SK-N-SH (cell line): ENCODE measurements at places on chromosomes 4 and X. TPM values are rescaled to one million over a fixed set of nuclear protein-coding genes. Genes with fewer than 3 reads are reported as not detected.
A peak's percentile ranks its signal among the peaks of the same experiment; 100 is the strongest.

DNA sequence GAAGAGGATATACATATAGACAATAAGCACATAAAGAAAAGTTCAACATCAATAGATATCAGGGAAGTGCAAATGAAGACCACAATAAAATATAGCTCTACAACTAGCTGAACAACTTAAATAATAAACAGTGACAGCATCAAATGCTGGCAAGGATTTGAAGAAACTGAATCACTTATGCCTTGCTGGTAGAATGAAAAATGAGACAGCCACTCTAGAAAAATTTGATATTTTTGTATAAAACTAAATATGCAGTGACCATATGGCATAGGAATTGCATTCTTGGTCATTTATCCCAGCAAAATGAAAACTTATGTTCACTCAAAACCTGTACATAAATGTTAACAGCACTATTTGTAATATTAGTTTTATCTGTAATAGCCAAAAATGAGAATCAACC, 1102.0 kb downstream of the C4orf33 start:
- DNase-seq: no peak

- DNase-seq: no peak
Observed at GRCh38 chr4:15906020-15906443, 32.5 kb downstream of the FGFBP1 start.

- no peak for DNase-seq
Observed at GRCh38 chr4:13782231-13782630, 154.7 kb upstream of the BOD1L1 start.

GRCh38 chrX:78104447-78105176, 564 bp downstream of the PGK1 start:
- DNase-seq: peak; percentile 19

Gene NAAA
- polyA plus RNA-seq: 3.4 and 3.5 TPM in 2 replicates

- DNase-seq: peak; percentile 45
Observed at GRCh38 chr4:189202182-189202868, 738.3 kb upstream of the FRG1 start.

Gene AMMECR1
- polyA plus RNA-seq: 1.3 and 1.8 TPM in 2 replicates

Gene CFAP47
- 0.02 TPM in 2 replicates for polyA plus RNA-seq

DNA sequence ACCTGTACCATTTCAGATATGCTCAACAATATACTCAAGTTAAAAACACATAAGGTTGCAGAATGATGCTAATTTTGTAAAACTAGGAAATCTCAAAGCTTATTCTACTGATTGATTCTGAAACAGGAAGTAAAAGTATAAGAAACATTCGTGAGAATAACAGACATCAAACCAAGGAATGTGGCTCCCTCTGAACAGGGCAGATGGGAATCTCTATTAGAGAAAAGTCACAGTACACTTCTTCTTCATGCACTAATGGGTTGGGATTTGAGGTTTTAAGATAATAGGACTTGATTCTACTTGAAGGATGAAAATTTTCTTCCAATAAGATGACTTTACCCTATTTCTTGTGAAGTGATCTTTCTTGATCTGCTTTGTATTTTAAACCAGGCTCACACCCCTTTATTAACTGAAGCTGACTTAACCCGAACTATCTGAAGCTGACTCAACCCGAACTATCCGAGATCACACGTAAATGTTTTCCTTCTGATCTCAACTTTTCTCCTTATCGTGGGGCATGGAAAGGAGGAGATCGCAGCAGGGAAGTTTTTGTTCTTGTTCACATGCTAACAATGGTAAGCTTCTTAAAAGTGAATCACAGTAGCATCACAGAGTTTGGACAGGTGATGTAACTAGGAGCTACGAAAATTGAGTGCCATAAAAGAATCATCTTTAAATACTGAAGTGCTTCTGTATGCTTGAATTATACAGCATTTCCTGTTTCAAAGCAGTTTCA, 363.1 kb upstream of the ZFP42 start:
- no peak for DNase-seq

DNA sequence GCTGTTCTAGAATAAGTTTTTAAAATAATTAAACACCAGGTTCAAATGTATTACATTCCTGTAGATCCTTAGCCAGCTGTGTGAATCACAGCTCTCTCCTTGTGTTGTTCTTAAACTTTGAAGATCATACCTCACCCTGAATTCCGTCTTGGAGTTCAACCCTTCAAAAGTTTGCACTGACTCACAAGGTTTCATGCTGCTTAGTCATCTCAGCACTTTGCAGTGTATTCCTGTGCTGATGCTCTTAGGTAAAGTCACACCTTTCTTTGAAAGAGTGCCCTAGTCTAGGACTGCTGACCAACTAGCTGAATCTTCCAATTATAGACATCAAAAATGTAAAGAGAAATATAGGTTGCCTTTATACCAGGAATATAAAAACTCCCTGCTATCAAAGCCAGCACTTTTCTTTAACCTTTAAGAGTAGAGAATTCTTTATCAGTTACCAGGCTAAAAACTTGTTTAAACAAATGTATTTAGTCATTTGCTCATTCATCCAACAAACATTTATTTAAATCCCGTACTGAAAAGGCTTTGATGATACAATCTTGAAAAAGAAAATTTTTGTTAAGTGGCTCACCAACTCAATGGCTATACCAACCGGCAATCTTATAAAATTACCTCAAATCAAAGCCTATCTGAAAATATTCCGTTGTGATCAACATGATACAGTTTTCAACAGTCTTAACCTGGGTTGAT, 169.7 kb downstream of the RAP1GDS1 start:
- no peak for DNase-seq

- DNase-seq: no peak
Observed at GRCh38 chrX:9278475-9279233, 186.2 kb upstream of the TBL1X start.

DNA sequence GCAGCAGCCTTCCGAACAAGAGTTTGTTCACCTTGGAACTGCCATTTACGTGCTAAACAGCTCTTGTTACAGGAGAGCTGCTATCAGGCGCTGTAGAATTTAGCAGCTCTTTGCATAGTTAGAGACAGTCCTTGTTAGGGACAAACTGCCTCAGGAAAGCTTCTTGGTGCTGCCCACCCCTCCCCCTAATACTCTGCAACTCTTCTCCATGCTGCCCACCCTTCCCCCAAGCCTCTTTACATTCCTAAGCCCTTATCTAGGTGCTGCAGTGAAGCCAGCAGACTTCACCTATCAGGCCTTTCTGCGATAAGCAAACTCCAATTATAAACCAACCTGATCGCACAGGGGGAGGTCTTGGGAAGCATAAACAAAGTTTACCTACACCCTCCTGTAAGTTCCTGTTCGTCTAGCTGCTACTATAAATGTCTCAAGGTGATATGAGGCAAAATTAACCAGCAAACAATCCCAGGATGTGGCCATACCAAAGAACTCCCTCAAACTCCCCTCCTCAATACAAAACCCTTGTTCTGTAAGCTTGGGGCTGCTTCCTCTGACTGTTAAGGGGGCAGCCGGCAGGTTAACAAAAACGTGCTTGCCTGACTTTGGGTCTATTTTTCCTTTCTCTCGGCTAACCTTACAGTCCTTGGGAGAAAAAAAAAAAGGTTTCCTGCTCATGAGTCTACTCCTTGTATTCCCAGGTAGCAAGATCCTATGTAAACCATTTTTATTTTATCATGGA, 74.0 kb upstream of the GC start:
- no peak for DNase-seq

GRCh38 chrX:151825925-151826485, 86.7 kb upstream of the MAGEA4 start:
- no peak for DNase-seq

DNA sequence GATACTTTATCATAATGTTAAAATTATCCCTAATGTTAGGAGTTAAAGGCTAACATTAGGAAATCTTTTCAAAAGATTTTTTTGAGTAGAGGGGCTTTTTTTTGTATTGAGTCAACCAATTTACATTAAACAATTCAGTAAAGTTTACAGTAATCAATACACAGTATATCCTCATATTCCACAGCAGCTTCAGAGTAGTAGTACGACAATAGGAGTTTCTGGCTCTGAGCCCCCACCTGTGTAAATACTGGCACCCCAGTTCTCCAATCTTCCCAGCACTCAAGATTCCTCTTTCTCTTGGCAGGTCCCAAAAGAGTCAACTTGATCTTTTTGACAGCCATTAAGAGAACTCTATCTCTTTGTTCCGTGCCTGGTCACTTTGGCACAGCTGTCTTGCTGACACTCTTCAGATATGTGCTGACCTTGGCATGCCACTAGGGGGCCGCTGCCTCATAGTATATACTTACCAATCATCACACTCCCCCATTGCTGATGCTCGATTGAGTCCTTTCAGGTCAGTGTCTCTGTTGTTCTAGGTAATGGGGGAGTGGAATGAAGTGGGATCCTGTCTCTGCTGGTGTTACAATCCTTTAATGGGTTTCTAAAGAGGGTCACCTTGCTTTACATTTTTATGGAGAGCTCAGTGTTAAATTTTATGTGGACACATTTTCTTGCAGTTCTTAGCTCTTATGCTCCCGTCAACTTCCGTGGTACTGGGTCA, 19.5 kb upstream of the CCNI start:
- peak; percentile 71 for DNase-seq

GRCh38 chrX:136204571-136204970, 46.6 kb downstream of the MAP7D3 start:
- DNase-seq: no peak

DNA sequence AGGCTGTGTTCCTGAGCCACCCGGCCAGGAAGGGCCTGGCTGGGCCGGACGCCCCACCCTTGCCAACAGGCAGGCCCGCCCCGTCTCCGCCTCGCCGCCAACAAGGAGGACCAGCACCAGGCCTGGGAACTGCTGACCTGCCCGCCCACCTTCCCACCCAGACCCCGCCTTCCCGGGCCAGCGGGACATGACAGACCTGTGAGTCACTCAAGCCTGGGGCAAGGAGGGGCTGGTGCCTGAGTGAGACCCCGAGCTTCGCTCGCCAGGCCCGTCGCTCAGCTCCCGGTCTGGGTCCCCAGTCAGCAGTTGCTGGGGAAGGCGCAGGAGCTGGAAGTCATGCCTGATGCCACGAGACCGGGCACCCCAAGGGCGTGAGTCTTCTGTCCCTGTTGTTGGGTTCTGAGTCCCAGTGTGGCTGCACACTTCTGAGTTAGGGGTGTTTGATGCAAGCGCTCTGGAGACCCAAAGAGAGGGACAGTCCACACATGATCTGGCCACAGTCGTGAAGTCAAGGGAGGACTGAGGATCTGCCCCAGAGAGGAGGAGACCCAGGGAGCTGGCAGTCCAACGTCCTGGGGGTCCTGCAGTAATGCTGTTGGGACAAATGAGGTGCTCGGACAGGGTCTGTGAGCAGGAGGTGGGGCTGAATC, at the start of gene DNASE1L1:
DNASE1L1 (minus strand) TSS at position 33 of the 650 bp plus-strand sequence. CDS start 3,686 bp downstream, outside the sequence.
- no peak for DNase-seq

DNA sequence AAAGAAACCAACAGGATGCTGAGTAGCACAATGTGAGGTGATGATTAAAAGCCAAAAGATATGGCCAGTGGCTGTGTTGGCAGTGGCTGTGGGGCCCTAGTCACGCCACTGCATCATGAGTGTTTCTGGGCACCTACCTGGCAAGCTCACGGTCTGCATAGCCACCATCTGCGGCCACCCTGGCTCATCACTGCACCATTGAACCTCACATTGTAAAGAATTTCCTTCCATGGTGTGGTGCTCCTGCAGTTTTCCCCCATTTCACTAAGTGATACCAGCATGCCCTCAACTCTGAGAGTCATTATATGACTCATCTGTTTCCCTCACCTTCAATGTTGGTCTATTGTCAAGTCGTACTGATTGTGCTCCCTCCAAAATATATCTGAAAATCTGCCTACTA, 45.5 kb upstream of the CLNK start:
- no peak for DNase-seq

Gene DSPP
- not detected in 2 replicates for polyA plus RNA-seq

Gene ZNF185
- 10.3 and 10.6 TPM in 2 replicates for polyA plus RNA-seq

DNA sequence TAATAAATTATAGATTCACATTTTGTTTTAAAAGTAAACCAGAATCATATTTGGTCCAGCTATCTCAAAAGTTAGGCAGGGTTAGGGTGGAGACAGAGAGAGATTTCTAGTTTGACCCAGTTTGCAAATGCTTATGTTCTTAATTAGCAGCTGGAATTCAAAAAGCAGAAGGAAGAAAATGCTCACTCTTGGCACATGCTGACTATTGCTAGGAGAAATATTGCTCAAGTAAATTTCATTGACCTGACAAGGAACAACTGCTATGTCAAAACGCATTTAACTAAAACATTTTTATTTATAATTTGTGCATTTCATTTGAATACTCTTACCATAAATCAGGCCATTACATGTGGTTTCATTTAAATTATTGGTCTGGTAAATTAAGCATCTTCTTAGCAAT, 131.8 kb downstream of the GLRA3 start:
- DNase-seq: no peak

DNA sequence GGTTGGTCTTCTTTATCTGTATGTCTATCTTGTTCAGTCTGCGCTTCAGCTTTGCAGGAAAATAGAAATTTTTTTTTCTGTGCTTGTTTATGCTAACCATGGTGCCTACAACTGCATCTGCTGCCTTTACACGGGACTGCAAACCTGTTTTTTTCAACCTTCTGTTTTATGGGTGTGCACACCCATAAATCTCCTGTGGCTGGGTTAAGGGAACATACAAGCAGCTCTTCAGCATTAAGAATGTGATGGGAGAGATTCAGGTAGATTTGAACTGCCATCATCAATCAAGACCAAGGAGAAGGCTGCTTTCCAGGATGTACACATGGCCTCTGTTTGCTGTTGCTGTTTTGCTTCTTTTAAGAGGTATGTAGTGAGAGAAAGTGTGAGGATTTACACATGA, 502.9 kb downstream of the ANKRD50 start:
- DNase-seq: no peak

DNA sequence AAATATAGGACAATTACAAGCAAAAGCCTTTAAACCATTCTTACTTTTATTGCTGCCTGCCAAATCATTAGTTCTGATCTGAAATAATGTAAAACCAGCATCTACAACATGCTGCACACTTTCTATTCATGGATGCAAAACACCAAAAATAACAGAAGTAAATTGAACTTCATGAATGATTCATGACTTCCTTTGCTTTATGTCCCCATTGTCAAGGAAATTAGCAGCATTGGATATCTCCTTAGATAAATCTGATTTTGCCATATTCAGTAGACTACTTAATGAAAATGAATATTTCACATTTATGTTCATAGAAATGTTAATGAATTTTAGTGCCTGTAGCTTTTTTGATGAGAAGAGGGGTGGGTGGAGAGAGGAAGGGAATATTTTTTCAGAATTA, 132.6 kb downstream of the COMMD8 start:
- DNase-seq: no peak

Gene H2AZ1
- polyA plus RNA-seq: 353 and 408 TPM in 2 replicates
